HCT116 (cell line): ENCODE measurements at places on chromosomes 2 and 18. TPM values are rescaled to one million over a fixed set of nuclear protein-coding genes. Genes with fewer than 3 reads are reported as not detected.
A peak's percentile ranks its signal among the peaks of the same experiment; 100 is the strongest.

- no peak for DNase-seq
These were observed 134.5 kb upstream of the TTC39C start for GRCh38 chr18:23879966-23880565.

DNA sequence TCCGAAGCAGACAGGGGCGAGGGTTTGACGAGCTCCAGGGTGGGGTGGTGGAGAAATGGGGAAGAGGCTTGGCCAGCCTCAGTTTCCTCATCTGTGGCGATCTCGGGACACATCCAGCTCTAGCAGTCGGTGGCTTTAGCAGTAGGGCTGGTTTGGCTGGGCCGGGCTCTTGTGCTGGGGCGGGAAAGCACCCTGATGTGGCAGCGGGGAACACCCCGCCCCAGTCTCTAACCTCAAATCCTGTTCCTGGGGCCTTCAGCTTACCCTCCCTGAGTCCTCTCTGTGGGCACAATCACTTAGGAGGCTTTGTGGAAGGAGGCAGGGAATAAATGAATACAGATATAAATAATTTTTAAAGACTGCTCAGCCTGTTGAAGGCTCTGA, 26.5 kb upstream of the MCFD2 start:
- DNase-seq = no peak

DNA sequence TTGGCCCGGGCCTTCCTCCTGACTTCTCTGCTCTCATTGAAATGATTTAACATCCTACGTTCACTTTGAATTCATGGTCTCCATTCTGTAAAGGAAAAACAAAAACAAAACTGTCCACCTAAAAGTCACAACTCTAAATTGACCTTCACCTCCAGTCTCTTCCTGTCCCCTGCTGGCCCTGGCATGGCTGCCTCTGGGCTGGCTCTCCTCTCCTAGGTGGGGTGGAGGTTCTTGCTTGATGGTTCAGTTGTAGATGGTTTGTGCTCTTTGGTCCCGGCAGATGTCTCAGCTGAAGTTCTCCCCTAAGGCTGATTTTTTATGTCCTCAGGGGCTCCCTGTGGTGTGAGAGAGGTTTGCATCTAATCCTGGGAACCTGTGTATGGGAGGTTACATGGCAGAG, 121.1 kb downstream of the ACKR3 start:
- no peak for DNase-seq

- no peak for DNase-seq
These were observed 19.9 kb upstream of the ELAC1 start for GRCh38 chr18:50947899-50948298.

DNA sequence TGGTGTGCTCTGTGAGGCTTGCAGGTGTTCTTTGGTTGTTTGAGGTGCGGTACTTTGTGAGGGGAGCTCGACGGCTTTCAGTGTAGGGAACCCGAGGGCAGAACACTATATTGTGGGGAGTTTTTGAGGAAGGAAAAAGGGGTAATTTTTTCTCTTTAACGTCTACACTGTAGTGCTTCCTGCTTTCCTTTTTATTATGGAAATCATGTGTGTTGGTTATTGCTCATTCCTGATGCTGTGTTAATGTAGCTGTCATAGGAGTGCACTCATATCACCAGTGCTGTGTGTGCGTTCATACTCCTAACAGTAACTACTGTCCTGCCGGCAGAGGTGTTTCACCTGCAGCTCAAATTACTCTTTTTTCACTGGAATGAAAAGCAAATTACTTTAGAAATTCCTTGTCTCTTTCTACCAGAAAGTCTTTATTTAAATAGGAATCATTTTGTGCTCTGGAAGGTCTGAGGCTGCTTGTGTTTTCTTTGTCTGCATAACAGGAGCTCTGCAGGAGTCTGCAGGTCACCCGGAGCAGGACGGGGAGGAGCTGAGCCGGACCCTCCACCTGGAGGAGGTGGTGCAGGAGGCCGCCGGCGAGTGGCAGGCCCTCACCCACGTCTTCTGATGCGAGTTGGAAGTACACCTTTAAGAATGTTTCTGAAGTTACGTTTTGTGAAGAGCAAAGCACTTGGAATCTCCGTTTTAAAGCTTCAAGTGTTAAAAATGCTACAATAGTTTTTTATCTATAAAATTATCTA, 145.5 kb downstream of the ZNF236 start:
- DNase-seq = no peak

DNA sequence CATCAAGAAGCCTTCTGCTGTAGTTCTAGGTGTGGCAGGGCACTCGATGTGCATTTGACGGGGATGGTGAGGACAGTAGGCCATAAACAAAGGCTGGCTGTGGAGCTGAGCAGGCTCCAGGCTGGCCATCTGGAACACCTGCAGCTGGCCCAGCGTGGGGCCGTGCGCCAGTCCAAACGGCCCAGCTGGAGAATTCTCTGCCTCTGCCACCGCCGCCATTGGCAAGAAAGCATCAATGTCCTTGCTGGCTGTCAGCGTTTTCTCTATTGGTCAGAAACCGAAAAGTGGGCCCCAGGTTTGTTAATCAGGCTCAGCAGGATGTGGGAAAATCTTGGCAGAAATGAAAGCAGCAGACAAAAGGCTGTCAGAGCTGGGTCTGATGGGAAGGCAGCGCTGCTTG, 24.0 kb upstream of the CTIF start:
- no peak for DNase-seq

DNA sequence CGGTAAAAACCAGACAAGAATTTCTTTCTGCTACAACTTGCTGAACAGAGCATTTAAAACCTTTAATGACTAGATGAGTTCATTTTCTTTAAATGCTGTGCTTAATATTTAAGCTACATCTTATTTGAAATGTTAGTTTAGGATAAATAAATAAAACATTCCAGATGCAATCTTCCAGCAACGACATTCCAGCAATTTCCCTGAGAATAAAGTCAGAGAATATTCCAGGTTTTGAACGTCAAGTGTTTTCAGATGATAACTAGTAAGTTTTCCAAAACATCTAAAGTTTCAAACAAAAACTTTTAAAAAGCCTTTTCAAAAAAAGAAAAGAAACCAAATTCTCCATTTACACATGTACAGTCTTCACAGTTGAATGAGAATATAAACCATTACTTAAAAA, 104.8 kb downstream of the PPP1R1C start:
- no peak for DNase-seq

DNA sequence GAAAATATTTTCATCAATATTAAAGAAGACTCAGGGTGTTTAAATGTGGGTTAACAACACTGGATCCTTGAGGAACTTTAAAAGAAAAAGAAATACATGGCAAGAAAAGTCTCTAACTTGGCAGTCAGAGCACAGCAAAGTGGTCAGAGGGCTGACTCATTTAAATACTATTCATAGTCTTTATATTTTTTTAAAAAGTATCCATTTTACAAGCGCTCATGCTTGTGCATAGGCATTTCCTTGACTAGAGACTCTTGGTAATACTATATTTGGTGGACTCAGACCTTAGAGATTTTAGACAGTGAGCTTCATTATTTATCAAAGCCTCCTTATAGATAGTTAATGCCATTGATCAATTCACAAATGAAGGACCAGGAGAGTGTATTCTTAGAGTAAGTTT, 110.2 kb downstream of the ABCA12 start:
- no peak for DNase-seq

DNA sequence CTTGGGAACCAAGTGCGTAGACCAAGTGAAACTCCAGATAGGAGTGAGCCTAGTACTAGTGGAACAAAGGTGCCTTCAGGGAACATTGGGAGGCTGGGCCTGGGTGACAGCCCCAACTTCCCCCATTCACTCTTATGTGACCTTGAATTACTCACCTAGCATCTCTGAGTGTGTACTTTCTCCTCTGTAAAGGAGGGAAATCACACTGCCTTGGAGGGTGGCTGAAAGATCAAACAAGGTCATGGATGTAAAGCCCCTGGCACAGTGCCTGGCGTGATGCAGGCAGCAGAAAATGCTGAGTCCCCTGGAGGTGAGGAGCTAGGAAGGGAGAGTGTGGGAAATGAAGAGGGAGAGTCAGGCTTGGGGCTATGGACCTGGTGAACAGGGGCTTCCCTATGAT, 45.9 kb downstream of the MARCO start:
- DNase-seq = no peak

GRCh38 chr18:75341267-75341666, 86.2 kb downstream of the SMIM21 start:
- no peak for DNase-seq

- no peak for DNase-seq
These were observed 11.4 kb upstream of the MAPRE2 start for GRCh38 chr18:35029770-35030169.

- no peak for DNase-seq
These were observed 470 bp downstream of the DHRS9 start for GRCh38 chr2:169069833-169070232.

GRCh38 chr2:160205505-160205904, 5.4 kb upstream of the ITGB6 start:
- peak; percentile 99 for DNase-seq

DNA sequence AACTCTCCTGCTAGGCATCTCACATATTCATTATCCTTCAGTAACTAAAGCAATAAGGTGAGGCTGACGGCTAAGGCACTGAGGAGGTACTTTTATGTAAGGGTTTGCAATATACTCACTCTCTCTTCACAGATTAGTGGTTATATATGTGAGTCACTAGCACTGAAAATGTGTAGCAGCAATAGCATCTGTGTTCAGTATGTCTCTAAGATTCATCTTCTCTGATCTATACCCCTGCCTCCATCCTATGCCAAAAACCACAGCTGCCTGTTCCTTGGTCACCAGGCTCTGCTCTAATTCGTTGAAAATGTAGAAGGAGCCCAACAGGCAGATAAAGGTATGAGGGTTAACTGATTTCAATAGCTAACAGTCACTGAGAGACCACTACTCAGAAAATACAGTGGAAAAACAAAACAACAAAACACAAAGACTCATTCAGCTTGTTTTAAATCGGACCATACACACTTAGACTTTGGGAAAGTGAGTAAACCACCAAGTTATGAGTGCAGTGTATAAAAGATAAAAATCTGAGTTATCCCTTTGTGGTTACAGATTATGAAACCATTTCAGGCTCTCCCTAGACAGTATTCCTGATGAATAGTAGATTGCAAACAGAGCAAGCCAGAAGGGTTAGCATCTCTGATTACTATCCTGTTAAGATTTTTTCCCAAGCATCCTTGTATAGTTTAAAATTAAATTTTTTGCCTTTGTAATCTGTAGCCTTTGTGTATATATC, 75.3 kb upstream of the CYP26B1 start:
- DNase-seq = no peak

- no peak for DNase-seq
These were observed 42.5 kb upstream of the LCLAT1 start for GRCh38 chr2:30404319-30405259.

DNA sequence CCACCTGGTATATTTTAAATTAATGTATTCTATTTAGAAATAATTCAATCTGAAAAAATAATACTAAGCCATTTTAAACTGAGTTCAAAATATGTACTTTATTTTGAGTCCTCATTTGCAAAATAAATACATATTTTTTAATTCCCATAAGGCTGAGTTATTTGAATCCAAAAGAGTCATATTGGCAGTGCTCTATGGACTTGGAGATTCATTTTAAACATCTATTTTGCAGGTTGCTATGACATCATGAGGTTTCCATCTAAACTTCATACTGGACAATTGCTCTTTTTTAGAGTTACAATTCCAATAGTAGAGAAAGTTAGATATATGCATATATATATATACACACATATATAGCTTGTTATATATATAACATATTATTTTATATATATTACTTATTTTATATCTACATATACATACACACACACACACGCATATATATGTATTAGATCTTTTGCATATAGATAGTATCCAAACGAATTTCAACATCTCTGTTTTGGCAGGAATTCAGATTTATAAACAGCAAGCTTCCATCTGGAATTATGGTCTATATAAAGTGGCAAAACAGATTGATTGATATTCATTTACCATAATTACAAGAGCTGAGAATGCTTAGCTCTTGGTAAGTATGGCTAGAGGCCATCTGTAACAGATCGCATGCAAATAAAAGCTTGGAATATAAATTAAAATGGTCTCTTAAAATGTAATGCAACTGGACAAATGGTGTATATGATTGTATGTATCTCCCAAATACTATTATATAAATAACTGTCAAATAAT, 34.9 kb downstream of the NOL4 start:
- DNase-seq = no peak

- no peak for DNase-seq
These were observed 13.3 kb upstream of the TCF7L1 start for GRCh38 chr2:85119900-85120299.

DNA sequence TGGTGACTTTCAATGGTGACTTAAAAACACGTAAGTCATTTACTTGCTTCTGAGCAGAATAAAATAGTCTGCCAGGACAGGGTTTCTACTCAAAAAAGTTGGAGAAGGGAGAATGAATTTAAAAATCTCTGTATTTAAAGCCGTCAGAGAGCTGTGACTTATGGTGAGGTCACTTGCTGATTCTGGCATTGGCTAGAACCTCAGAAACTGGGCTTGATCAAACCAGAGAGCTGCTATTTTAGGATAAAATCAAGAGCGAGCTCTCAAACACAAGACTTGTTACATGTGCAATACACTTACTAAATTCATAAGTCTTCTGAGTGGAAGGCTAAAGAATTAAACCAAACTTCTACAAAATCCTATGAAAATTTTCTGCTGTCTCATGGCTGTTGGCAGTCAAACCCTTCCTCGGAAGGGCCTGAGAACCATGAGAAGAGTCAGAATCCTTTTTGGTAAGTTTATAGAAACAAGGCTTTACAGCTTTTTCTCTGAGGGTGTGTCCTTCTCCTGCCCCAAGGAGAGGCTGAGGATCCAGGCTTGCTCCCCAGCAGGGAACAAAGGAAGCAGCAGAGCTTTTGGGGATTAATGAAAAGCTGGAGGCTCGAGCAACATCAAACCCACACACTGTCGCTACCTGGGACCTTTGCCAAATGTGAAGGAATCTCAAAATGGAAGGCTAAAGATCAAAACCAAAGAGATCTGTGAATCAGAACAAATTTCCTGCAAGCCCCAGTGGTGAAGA, 816.4 kb downstream of the SOCS6 start:
- no peak for DNase-seq

DNA sequence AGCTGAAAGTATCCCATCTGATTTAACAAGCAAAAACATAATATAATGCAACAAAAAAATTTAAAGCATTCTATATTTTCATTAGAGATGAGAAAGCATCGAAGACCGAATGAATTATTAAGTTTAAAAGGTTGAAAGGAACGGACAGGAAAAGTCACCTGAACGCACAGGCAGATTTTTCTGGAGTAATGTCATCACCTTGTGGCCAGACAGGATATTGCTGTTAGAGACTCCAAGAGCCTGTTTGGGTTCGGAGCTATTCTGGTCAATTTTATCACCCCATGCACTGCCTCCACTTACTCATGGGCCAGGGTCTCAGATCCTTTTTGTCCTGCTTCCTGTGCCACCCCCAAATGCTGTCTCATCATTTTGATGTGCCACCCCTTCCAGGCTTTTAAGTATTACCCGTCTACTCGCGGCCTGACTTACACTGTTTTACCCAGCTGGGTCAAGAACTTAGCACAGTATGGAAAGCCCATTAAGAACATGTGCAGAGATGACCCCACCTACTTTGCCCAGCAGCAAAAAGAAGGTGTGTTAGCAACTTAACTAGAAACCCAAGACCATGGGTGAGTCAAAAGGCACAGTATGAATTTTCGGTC, 27.3 kb downstream of the GKN2 start:
- peak; percentile 48 for DNase-seq

Gene C2orf15
- 1.9 TPM for total RNA-seq

Gene SERPINB4
- not detected for total RNA-seq

Gene MBOAT2
- 16.8 TPM for total RNA-seq

Gene ST8SIA5
- 0.54 TPM for total RNA-seq

Gene YES1
- total RNA-seq = 84.5 TPM

Gene HES6
- total RNA-seq = 47.8 TPM
